ENCODE measurements at places on chromosomes 5 and 9.

DNA sequence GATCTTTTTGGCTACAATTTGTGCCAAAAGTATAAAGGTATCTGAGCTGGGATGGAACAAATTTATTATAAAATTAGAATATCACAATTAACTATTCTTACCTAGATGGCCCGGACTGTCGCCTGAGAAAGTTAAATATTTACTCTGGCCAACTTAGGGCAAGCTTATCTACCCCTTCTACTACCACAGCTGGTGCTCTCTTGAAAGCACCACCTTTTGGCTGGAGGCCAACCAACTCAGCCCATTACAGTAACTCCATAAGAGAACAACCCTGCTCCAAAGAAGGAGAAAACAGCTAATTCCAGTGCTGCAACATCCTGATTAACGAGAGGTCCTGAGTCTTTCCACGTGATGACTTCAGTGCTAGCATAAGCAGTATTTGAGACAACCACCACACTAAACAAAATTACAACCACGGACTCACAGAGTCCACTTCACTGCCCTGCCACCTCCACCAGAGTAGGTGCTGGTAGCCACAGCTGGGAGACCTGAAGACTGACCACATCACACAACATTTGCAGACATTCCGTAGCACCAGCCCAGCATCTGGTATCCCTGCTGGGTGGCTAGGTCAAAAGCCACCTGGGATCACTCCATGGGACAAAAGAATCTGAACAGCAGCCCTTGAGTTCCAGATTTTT is 43.2 kb downstream of the RGMB start:
- no peak for DNase-seq

- DNase-seq, result no peak
These were observed 8.8 kb downstream of the BTF3 start for GRCh38 chr5:73507062-73507461.

- DNase-seq, result no peak
These were observed 478.4 kb downstream of the KDM4C start for GRCh38 chr9:7236186-7236585.

DNA sequence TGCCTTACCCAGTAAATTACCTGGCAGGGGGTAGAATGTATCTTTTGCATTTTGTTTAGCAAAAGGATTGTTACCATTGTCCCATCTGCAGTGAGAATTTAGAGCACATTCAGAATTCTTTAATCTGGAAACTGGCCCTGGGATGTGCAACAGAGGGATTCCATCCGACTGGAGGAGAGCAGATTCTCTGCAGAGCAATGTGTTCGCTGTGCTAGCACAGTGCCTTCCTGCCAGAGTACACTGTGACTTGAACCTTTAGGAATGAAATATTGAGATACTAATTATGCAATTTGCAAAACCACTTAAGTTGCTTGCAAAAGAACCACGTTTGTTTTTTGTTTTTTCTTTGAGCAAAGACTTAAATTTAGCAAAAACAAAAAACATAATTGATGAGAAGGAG is 22.5 kb upstream of the DMRT1 start:
- DNase-seq, result no peak

- no peak for DNase-seq
These were observed 40.4 kb upstream of the SMU1 start for GRCh38 chr9:33116860-33117259.

DNA sequence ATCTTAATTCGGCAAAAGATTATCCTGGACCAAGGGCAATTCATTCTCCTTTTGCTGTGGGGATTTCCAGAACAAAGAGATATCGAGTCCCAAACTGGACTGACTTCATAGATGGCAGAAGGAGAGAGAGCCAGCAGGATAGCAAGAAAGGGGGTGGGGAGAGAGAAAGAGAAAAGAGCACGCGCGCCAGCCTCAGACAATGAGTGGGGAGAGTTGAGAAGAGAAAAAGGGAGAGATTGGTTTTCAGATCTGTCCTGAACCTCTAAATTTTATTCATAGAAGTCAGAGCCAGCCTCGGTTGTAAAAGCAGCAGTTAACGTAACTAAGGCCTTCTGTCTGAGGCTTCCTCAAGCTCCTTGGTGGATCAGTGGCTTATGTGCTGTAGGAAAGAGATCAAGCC is 55.3 kb upstream of the ALDH1B1 start:
- no peak for DNase-seq

- DNase-seq, result no peak
These were observed 110.4 kb upstream of the EPB41L4A start for GRCh38 chr5:112529525-112529924.

- DNase-seq, result no peak
These were observed 53.6 kb downstream of the C9orf50 start for GRCh38 chr9:129567329-129567728.

Data from NCI-H526 treated with DMSO at 0.1 percent for 48 hours (cell line).